ENCODE measurements at places on chromosomes 4 and X. TPM values are rescaled to one million over a fixed set of nuclear protein-coding genes. Genes with fewer than 3 reads are reported as not detected.

ARMCX2 gene
- polyA plus RNA-seq, result 29.5 TPM

DNA sequence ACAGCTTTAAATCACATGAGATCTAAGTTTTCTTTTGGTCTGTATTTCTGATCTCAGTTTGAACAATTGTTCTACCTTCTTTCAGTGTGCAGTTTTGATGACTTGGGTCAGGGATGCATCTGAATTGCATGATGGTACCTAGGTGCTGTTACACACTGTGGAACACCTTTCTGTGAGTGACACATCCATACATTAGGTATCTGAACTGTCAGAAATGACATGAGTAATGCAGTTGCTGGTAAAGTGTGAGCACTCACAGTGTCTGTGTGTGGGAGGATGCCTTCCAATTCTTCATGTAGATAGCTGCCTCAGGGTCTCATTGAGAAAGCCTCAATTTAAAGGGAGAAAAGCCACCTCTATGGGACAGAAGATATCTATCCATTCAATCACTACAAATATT lies 411.9 kb downstream of the PPARGC1A start:
- no peak for DNase-seq

GPRIN3 gene
- 4.4 TPM for polyA plus RNA-seq

SERPINA7 gene
- polyA plus RNA-seq, result not detected

DNA sequence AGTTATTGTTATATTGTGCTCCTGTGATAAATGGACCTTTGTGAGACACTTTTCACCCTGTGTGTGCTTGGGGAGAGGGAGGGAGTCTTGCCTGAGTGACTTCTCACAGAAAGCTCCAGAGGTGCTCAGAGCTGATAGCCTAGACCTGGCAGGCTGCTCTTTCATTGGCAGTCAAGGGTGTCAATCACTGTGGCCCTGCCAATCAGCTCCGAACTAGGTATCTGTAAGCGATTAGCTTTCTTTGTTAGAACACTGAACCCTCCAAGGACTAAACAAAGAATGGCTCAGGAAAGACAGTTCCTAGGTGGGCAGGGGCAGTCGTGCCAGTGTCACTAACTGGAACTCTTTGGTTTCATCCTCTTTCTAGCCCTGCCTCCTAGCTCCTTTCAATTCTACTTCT lies 2.7 kb upstream of the NALF2 start:
- DNase-seq, result no peak

JAKMIP1 gene
- 0.01 TPM for polyA plus RNA-seq

- DNase-seq, result peak; percentile 63
Observed at GRCh38 chr4:26178854-26179253, 142.0 kb upstream of the RBPJ start.

DNA sequence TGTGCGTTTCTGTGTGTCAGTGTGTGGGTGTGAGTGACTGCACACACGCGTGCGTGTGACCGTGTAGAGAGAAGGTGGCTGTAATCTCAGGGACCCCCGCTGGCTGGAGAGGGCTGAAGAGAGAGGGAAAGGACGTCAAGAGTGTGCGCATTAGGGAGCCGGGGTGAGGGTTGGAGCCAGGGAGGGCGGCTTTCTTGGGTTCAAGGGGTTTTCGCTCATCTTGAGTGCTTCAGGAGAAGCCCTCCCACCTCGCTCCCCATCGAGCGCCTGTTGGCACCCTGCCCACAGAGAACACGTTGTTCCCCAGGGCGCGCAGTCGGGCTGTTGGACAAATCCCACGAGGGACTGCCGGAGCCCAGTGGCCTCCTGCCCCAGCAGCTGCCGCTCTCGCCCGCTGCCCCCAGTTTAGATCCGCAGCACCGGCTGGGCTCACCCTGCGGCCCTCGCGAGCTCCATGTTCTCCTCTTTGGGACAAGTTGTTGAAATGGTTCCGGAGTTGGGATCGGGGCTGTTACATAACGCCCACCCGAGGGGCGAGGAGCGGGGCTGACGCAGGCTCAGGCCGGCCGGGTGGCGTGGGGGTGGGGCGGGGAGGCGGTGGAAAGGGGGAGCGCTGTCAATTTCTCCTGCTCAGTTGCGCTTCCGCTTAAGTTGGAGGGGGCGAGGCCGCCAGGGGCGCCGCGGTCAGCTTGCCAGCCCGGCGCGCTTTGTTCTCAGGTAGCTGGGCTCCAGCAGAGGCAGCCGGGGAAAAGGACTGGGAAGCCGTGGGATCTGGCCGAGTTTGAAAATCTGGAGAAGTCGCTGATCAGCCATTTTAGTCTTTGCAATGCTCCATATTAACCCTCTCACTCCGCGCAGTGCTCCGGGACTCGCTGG lies 1.6 kb downstream of the GRIA2 start:
- DNase-seq, result no peak

CPLX1 gene
- 1.5 TPM for polyA plus RNA-seq

DNA sequence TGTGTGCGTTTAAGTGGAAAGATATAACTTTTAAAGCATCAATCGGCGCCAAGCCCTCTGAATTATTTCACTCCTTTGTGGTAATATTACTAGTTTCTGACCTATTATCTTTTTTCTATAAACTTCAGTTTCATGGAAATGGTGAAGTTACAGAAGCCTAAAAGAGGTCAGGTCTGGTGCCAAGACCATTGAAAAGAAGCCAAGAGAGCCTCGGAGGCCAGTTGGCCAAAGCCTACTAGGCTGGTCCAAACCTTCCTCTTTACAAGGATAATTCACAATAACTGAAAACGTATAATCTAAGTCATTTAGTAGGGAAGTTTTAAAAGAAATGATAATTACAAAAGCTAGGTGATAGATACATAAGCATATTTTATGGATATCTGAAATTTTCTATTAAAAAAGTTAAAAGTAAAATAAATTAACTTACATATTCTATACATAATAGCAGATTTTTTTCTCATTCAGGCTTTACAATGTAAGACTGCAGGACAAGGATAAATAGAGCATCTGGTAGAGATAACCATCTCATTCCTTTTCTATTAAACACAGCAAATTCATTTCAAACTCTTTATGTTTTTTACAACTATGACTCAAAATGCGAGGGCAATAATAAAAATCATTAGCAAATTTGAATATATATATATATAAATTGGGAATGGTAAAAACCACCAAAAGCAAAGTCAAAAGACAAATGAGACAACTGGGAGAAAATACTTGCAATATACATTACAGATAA lies 49.2 kb downstream of the WDFY3 start:
- DNase-seq, result no peak

DNA sequence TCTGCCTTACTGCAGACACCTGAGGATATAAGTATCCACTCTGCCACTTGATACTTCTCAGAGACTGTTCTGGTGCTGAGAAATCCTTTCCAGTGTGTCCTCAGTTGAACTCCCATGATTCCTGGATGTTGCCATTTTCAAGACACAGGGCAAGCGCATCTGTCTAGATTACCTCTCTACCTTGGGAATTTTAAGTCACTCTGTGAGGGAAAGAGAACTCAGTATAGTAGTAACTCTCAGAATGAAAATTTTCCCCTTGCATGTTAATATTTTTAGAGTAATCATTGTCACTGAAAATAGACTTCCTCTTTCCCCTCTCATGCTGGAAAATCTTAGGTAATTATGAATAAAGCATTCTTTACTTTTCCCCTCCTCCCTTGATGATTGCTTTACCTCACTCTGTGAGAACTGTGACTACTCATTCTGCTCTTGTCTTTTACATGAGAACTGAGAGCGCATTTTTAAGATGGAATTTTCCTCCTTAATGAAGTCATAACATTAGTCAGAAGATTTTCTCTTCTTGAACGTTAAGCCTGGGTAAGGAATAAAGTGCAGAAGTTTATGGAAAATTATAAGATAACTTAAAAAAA lies 45.0 kb downstream of the TET2 start:
- DNase-seq, result no peak

HCCS gene
- polyA plus RNA-seq, result 32.7 TPM

DNA sequence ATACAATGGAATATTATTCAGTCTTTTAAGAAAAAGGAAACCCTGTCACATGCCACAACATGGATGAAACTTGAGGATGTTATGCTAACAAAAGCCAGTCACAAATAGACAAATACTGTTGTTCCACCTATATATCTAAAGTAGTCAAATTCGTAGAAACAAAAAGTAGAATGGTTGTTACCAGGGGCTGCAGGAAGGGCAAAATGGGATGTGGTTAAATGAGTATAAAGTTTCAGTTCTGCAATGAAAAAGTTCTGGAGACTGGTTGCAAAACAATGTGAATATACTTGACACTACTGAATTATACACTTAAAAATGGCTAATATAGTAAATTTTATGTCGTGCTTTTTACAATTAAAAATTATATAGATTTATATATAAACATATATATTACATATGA lies 12.2 kb downstream of the SPOCK3 start:
- DNase-seq, result no peak

GRCh38 chrX:21194526-21194925 lies 179.7 kb upstream of the CNKSR2 start:
- no peak for DNase-seq

DNA sequence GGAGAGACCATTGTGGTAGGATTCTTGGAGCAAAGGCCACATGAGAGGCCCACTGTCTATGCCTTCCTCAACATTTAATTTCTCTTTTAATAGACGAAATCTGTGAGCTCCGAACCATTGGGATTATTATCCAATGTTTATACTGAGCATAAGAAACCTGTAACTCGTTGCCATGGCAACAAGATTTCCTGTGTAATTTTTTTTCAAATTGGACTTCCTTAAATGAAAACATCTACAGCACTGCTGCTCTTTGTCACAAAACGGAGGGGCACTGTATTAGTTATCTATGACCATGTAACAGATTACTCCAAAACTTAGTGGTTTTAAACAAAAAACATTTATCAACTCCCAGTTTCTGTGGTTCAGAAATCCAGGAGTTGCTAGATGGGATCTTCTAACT lies 38.7 kb downstream of the PPP1R2C start:
- no peak for DNase-seq

CMC4 gene
- polyA plus RNA-seq, result 26.1 TPM

SPANXB1 gene
- not detected for polyA plus RNA-seq

ITIH6 gene
- polyA plus RNA-seq, result not detected

EMD gene
- polyA plus RNA-seq, result 152 TPM

DNA sequence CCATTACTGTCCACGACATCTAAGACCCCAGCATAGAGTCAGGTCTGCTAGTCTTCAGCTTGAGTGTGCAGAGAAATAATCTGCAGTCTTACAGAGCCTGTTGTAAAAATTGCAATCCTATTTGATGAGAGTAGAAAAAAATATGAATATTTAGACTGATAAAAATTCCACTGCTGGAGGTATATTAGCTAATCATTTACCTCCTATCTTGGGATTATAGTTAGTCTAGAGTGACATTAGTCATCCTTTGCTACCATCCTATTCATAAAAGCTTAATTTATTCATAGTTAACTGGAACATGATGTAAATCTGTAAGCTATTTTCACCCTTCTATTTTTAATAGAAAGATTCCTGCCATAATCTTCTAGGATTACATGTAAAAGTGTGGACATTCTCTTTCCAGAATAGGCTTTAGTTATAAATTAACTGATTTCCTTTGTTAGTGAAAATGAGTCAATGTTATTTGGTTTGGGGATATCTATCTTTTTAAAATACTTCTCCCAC lies 26.7 kb downstream of the C4orf54 start:
- no peak for DNase-seq

DNA sequence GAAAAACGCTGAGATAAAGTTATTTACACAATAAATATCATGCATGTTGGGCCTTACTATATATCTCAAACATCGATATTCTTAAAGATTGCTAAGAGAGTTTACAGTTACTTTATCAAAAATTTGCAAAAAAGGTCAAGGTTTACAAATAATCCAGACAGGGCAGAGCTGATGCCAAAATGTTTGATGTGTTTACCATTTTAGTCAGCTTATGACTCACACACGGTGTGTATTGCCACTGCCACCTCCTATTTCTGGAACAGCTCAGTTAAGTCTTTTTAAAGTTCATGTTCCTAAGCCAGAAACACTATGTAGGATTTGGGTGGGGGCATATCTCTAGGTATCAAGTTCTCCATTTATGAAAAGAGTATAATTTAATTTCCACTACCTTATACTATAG lies 580.6 kb downstream of the INPP4B start:
- no peak for DNase-seq

GRCh38 chrX:20217271-20217670 lies 49.4 kb downstream of the RPS6KA3 start:
- no peak for DNase-seq

DNA sequence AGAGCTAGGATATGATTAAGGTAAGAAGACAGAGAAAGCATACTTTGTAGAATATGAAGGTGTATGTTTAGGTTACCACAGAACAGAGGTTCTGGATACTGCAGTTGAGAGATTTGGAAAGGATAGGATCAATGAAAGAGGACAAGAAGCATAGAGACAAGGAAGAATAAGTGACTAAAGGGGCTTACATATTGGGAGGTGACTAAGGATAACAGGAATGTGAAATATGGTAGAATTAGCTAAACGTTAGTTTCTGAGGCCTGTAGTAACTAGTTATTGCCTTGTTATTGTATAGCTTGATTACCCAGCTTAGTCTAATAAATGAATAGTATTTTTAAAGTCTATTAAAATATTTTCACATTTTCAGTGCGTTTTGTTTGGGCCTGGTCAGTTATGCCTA lies 38.2 kb downstream of the CENPI start:
- DNase-seq, result no peak

DNA sequence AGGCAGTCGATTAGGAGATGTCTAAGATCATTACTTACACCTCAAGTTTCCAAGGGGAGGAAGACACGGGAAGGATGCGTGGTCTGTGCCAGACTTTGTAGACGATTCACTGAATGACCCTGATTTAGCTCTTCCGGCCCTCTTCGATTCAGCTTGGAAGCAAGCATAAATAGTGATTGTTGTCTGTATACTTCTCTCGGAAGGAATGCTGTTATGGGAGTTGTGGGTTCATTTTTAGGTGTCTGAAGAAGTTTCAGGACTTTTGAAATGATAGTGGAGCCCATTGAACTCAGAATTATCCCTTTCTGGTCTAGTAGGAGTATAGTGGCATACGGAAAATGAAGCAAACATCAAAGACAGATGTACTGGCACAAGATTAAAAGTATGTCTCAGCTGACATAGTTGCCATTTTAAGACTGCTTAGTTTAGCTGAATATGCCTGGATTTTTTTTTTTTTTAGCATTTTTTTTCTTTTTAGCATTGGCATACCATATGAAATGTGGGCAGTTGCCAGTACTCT lies 1.0 kb upstream of the ANKRD17 start:
- DNase-seq, result no peak

DNA sequence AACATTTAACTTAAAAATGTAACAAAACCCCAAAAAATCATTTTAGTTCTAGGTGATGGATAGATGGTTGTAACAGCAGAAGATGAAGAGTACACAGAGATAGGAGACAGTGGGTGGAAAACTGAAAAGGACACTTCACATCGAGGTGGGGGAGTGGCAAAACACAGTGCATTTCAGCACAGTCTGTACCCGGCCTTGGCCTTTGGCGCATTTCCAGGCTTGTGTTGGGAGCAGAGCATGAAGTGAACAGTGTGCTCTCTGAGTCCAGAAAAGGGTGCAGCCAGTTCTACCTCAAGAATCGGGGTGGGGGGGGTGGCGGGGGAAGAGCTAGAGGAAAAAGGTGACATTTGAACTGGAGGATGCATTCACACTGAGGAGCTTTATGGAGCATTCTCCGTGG lies 4.3 kb downstream of the TSPYL2 start:
- peak; percentile 74 for DNase-seq

- no peak for DNase-seq
Observed at GRCh38 chr4:36274158-36274557, 7.3 kb upstream of the DTHD1 start.

GRCh38 chr4:36332023-36332781 lies 50.8 kb downstream of the DTHD1 start:
- DNase-seq, result no peak

GRCh38 chrX:290476-291166 lies 9.4 kb downstream of the PLCXD1 start:
- DNase-seq, result no peak

CENPI gene
- polyA plus RNA-seq, result 0.42 TPM

GRCh38 chr4:176645246-176645960 lies 147.3 kb downstream of the VEGFC start:
- no peak for DNase-seq

SLC38A5 gene
- polyA plus RNA-seq, result 22.3 TPM

All from heart left ventricle (tissue), 16 donors.